ENCODE measurements at places on chromosomes 4 and X.

DNA sequence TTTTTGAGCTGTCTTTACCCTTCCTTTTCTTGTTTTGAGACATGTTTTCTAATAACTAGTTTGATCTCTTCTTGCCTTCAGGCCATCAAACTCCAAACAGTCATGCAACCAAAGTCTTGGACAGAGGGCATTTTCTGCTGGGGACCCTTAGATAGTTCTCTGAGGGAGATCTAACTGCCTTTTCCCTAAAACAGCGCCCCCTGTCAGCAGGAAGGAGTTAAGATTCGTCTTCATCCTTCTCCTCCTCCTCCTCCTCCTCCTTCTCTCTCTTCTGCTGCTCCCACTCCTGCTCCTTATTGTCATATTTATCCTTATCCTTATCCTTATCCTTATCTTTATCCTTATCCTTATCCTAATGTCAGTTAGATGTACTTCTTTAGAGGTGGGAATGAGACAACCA lies 417.2 kb downstream of the TRAM1L1 start:
- H3K27ac ChIP-seq: no peak overlapping the region
- H3K36me3 ChIP-seq: no peaks in the 10 kb centered on the region
- H3K4me3 ChIP-seq: no peak overlapping the region
- no peaks in the 10 kb centered on the region for H3K4me1 ChIP-seq

- H3K4me3 ChIP-seq: no peak overlapping the region
- no peaks in the 10 kb centered on the region for H3K4me1 ChIP-seq
- DNase-seq: no peak
- no peak overlapping the region for H3K27ac ChIP-seq
These were observed 595.9 kb downstream of the CENPC start for GRCh38 chr4:66949419-66949818.

DNA sequence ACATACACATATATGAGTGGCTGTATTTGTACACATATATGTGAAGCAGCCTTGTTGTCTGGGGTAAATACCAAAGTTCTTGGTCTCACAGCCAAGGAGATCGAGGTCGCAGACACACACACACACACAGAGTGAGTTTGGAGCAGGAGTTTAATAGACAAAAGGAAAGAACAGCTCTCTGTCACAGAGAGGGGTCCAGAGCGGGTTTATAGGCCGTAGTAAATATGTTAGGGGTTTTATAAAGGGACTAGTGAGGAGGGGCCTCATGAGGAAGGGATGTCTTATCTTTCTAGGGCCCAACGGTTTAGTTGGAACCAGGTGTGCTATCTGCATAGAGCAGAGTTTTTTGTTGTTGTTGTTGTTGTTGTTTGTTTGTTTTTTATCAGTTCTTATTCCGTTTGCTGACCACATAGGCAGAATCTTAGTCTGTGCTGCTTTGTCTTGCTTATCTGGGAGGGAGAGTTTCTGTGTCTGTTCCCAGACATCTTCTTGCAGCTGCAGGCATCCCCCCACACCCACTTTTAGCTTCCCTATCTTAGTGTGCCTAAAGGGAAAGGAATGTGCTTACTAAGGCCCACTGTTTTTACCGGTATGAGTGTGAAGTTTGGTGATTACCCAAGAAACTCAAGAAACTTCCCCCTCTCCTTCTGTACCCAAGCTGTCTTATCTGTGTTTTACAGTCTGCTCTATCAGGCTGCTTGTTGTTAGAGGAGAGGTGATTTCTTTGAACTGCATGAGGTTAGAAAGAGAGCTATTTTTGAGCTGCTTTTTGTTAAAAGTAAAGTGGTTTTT lies 91.9 kb downstream of the TENT5D start:
- no peak overlapping the region for H3K4me3 ChIP-seq
- H3K27ac ChIP-seq: no peak overlapping the region
- no peaks in the 10 kb centered on the region for H3K36me3 ChIP-seq
- no peak for DNase-seq
- no peaks in the 10 kb centered on the region for H3K27me3 ChIP-seq
- H3K4me1 ChIP-seq: no peaks in the 10 kb centered on the region

DNA sequence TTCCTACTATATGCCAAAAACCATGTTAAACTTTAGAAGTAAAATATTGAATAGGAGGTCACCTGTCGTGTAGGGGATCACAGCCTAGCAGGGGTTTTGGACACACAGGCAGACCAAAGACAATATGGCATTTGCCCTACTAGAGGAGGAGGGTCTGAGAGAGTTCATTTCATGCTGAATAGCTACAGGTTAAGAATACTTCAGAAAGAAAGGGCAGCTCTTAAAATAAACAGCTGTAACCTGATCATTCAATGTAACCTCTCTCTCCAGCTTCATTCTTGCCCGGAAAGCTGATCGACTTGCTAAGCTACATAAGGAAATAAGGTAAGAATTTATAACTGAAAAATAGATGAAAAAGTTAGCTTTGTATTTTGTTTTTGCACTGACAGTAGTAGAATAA lies 79.9 kb downstream of the MAOA start:
- no peaks in the 10 kb centered on the region for H3K36me3 ChIP-seq
- no peaks in the 10 kb centered on the region for H3K4me1 ChIP-seq
- DNase-seq: no peak
- H3K27ac ChIP-seq: no peak overlapping the region

- no peak overlapping the region for H3K4me3 ChIP-seq
- no peak for DNase-seq
- H3K4me1 ChIP-seq: no peaks in the 10 kb centered on the region
- H3K27me3 ChIP-seq: no peaks in the 10 kb centered on the region
- no peaks in the 10 kb centered on the region for H3K36me3 ChIP-seq
These were observed 58.4 kb upstream of the SCOC start for GRCh38 chr4:140315019-140315418.

DNA sequence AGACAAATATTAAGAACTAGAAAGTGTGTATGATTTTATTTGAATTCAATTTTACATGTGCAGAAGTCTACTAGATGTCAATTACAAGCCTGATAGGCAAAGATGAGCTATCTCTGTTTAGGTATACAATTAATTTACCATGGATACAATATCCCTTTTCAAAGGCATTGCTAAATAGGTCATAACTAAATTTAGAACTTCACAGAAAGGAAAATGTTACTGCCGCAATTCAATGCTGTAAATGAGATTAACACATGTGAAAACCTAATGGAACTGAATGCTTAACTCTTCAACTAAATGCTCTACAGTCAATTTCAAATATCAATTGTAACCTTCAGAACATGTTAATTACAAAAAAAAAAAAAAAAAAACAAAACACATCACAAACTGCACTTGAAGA lies 14.6 kb downstream of the RAP2C start:
- H3K27me3 ChIP-seq: no peaks in the 10 kb centered on the region
- H3K4me3 ChIP-seq: no peak overlapping the region
- peaks cover 4% of the 10 kb centered on the region for H3K36me3 ChIP-seq
- no peak overlapping the region for H3K27ac ChIP-seq
- peaks cover 26% of the 10 kb centered on the region for H3K4me1 ChIP-seq
- no peak for DNase-seq

- no peaks in the 10 kb centered on the region for H3K27me3 ChIP-seq
- peaks cover 2% of the 10 kb centered on the region for H3K36me3 ChIP-seq
- DNase-seq: no peak
These were observed 4.5 kb upstream of the C1QTNF7 start for GRCh38 chr4:15423285-15423711.

DNA sequence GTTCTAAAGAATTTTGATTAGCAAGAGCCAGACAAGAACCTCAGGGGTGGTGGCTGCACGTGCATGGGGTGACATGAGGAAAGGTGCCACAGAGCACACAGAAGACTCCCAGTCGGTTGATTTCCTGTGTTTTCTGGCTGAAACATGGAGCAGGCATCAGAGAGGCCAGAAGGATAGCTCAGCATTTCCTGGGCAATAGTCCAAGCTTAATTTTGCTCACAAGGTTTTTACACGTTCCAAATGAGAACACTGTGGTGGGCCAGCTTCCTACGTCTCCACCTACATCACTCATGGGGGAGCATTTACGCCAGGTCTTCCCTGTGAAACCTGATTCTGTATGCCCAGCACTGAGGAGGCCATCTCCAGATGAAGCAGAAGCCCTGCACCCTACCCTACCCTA lies 212.5 kb upstream of the CLNK start:
- H3K36me3 ChIP-seq: no peaks in the 10 kb centered on the region
- no peak for DNase-seq
- H3K4me3 ChIP-seq: no peak overlapping the region

DNA sequence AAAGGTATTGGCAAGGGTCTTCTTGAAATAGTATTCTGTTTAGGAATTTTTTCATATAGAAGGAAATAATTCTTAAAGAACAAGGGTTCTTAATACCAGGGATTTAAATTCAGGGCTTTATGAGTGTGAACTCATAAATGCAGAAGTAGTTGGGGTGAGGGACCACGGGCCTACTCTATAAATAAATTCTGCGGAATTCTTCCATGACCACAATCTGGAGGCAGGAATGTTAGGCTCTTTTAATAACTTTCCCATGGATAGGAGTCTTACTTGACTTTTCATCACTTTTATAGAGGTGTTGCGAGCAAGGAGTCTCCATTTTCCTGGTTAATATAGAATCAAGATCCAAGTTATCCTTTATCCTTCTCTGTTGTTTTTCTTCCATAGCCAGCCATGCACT lies 76.7 kb upstream of the SLC4A4 start:
- peaks cover 13% of the 10 kb centered on the region for H3K4me1 ChIP-seq
- no peak for DNase-seq
- H3K4me3 ChIP-seq: no peak overlapping the region
- H3K36me3 ChIP-seq: no peaks in the 10 kb centered on the region
